Hematopoietic multipotent progenitor cell treated with erythropoietin and hydrocortisone succinate and interleukin-3 and kit ligand, for 6 days (in vitro differentiated cells): ENCODE measurements at places on chromosomes 3 and 15.
A peak's percentile ranks its signal among the peaks of the same experiment; 100 is the strongest.

DNA sequence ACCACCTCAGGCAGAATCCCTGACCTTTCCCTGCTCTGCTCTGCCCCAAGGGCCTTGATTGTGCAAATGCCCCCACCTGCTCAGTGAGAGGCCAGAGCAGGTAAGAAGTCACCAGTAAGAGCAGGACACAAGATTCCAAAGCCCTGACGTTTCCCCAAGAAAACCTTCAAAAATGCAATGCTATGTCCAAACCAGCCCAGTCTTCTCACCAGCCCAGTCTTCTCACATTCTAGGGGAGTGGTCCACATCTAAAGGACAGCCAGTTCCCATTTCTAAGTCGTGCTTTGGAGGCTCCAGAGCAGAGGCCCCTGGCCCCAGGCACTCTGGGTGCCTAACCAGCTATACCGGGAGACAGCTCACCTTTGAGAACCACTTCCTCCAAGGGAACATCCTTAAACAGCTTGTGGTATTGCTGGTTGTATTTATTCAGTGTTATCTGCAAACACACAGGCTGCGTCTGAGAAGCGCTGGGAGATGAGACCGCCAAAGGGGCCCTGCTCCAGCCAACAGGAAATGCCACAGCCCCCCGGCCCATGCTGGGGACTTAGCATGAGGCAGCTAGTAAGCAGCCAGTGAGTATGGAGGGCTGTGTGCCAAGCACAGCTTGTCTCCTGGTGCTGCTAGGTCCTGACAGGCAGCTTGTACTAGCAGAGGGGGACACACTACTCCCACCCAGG lies 29.3 kb downstream of the GRAMD2A start:
- peak; percentile 65 for DNase-seq

DNA sequence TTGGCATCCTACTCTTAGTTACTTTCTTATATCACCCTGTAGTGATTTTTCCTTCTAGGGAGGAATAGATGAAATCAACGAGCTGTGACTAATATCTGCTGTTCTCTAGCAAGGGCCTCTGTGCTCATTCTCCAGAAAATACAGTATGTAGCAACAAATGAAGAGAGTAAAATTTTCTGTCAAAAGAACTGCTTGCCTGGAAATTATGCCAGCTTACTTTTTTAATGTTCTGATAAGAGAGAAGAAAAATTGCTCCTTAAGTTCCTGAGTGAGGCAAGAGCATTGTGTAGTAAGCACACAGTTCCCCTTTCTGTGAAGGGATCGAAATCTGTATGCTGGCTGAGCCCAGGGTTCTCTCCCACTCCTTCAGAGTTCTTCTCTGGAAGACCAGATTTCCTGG lies 51.4 kb upstream of the GK5 start:
- peak; percentile 62 for DNase-seq

DNA sequence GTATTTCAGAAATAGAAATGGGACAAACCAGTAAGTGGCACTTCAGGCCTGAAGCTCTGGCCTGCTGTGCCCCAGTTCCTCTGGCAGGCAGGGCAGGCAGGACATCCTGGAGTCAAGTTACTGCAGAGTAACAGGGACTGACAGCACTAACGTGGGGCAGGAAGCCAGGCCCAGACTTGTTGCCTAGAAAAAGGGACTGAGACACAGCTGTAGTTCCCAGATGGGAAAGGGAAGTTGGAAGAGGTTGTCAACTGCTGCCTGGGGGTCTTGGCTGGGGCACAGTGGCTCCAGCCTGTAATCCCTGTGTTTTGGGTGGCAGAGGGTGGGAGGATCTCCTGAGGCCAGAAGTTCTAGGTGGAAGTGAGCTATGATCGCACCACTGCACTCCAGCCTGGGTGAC lies 171.9 kb downstream of the FMN1 start:
- DNase-seq = no peak

DNA sequence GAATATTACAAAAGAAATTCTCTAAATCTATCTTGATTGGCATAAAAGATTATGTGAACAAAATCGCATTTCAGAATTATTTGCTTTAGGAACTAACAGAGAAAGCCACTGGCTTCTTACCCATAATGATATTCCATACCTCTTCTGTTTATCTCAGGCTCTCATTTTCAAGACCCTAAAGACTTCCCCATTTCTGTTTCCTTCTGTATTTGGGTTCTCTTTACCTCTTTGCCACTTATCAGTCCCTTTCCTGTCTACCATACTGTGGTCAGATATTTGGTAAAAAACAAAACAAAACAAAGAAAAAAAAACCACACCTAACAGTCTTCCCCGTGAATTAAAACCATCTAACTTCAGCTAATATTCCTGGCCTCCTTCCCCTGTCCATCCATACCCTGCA lies 108.5 kb downstream of the LRRC28 start:
- peak; percentile 46 for DNase-seq

- peak; percentile 33 for DNase-seq
Measured at GRCh38 chr3:151330899-151331298, 1.6 kb upstream of the P2RY13 start.

- DNase-seq = peak; percentile 28
Measured at GRCh38 chr3:122513386-122514122, 1.2 kb downstream of the KPNA1 start.

DNA sequence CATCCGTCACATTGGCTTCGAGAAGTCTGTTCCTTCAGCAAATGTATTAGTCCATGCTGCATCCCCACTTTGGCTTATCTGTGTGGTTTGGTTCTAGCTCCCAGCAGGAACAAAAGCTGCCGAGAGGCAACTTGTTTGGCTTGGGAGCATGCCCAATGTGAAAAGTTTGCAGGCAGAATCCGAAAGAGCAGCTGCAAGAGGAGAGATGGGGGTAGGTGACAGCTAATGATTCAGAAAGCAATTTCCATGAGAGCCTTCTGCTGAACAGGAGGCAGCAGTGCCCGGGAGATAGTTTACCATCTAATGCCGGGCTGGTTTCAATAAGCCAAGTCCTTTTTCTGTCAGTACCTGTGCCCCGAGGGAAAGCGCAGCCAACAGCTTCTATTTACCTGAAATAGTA lies 60.2 kb downstream of the GRM7 start:
- no peak for DNase-seq

DNA sequence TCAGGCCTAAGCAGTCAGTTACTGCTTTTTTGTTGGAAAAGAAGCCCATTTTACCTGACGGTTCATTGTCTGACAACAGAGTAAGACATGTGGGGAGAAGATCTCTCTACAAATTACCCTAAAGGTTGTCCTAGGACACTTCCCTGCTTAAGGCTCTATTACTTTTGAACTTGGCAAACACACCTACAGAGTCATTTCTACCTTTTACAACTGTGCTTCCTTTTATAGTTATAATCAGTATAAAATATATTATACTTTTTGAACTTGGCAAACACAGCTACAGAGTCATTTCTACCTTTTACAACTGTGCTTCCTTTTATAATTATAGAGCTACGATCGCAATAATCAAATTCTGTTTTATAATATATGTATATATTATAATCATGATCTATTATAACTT lies 215.0 kb downstream of the TPRG1 start:
- no peak for DNase-seq

DNA sequence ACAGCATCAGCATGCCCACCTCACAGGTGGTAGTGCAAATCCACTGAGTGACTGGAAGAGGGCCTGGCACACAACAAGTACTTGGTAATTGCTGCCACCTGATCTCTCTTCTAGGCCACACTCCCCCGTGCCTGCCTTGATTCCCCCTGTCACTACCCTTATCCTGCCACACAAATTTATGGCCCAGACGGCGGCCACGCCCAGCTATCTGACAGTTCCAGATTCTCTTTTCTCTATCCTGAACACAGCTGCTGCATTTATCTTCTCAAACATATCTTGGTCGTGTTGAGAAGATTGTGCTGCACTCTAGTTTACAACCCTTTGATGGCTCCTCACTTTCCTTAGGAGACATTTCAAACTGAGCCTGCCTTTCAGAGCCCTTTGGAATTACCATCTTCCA lies 585.2 kb downstream of the NTRK3 start:
- peak; percentile 28 for DNase-seq

GRCh38 chr3:46987743-46988401 lies 8.4 kb downstream of the NBEAL2 start:
- DNase-seq = peak; percentile 94

- DNase-seq = peak; percentile 31
Measured at GRCh38 chr3:48595526-48596121, 495 bp upstream of the COL7A1 start.

DNA sequence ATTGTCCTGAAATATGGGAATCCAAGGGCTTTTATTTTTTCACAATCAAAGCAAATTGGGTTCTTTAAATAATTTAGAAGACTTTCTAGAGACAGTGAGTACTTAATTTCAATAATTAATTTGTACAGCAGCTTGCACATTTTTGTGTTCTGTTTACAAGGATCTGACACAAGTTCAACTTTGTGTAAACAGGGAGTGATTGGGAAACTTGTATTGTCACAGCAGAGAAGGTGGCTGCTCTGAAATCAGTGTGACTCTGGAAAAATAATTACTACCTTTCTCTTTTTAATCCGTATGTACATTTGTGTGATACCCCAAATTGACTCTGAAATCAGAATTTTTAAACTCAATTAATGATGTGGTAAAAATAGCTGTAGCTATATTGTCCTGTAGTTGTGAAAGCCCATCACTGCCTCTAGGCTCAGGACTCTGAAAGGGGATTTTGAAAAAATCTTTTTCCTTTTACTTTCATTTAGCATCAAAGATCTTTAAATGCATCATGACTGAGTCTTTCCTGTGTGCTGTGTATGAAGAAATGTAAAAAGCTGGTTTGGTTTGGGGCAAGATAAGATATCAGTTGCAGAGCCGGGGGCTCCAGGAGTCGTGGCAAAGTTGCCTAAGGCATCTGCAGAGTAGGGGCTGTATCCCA lies 45.1 kb downstream of the MFSD1 start:
- no peak for DNase-seq

DNA sequence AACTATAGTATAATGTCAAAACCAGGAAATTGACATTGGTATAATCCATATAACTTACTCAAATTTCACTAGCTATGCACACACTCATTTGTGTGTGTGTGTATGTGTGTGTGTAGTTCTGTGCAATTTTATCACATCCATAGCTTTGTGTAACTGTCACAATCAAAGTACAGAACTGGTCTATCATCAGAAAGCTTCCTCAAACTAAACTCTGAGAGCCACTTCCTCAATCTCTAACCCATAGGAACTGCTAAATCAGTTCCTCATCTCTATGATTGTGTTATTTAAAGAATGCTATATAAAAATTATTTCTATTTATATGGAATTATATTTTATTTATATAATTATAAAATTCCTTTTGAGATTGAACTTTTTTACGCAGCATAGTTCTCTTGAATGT lies 18.1 kb downstream of the LNP1 start:
- peak; percentile 40 for DNase-seq

DNA sequence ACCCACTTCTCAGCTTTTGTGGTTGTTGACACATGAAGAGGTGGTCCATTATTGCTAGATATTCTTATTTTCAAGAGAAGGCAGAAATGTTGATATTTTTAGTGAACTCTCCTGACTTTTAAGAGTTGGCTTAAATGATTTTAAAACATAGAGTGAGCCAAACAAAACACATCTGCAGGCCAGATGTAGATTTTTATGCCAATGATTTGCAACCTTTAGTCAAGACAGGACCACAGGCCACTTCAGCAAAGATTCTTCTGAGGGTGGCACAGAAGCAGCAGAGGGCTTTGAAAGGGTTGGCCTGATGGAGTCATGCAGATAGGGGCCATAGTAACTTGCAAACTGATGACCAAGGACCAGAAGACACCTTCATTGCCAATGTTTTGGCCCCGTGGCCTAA lies 276.5 kb upstream of the P2RY1 start:
- DNase-seq = no peak
